ENCODE measurements at places on chromosomes 2 and 18.

DNA sequence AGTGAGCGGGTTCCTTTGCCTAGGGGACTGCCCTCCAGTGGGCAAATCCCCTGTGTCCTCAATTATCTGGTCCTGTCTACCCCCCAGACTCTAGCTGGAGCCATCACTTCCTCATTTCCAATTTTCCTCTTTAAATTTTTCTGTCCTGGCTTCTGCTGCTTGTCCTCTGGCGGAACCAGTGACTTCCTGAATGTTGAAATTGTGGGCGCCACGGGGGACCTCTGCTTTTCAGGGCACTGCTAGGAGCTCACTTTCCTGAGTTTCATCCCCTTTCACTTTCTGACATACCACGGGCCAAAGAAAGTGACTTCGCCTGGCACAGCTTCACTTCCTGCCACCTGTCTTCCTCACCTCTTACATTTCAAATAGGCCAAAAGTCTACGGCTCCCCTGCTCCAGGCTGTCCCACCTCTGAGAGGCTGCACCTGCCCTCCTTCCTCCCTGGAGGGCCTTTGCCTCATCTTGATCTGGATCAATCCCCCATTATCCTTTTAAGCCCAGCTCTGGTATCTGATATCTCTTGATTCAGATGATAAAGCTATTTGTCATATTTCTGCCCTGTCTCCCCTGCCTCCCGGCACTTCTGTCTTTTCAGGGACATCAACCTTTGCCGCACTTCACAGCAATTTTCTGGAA, 1.4 kb upstream of the MARCO start:
- DNase-seq = no peak

GRCh38 chr2:127117603-127118002, 10.6 kb upstream of the BIN1 start:
- no peak for DNase-seq

GRCh38 chr2:71991397-71991796, 156.3 kb downstream of the CYP26B1 start:
- DNase-seq = no peak

GRCh38 chr2:33406622-33407021, 69.8 kb upstream of the RASGRP3 start:
- DNase-seq = no peak

DNA sequence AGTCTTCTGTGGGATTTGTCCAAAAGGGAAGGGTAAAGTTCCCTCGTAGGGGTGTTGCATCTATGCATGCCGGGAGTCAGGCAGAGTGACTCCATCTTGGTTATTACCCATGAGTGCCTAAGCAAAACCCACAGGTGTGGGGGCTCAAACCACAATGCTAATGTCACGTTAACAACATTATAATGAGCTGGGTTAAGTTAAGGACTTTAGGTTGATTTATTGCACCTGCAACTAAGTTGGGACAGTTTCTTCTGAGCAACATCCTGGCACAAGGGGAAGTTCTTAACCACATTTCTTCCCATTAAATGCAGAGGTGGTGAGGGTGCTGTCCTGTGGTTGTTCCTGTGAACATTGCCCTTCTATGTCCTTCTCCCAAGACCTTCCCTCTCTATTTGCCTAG, 1596.8 kb upstream of the SLC39A10 start:
- DNase-seq = no peak

DNA sequence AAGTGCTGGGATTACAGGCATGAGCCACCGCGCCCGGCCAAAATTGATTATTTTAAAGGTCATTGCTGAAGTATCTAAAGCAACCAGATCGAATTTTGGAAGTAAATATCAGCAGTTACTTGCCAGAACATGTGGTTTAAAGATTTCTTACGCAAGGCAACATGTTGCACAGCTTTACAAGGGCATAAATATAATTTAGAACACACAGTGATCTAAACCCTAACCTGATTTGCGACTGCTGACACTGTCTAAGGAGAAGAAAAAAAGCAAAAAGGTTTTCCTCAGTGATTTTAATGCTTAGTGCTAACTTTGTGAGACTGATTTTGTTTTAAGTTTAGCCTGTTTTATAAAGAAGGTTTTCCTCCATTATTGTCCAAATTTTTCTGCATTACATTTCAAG, 569.9 kb upstream of the LINC00305 start:
- no peak for DNase-seq

DNA sequence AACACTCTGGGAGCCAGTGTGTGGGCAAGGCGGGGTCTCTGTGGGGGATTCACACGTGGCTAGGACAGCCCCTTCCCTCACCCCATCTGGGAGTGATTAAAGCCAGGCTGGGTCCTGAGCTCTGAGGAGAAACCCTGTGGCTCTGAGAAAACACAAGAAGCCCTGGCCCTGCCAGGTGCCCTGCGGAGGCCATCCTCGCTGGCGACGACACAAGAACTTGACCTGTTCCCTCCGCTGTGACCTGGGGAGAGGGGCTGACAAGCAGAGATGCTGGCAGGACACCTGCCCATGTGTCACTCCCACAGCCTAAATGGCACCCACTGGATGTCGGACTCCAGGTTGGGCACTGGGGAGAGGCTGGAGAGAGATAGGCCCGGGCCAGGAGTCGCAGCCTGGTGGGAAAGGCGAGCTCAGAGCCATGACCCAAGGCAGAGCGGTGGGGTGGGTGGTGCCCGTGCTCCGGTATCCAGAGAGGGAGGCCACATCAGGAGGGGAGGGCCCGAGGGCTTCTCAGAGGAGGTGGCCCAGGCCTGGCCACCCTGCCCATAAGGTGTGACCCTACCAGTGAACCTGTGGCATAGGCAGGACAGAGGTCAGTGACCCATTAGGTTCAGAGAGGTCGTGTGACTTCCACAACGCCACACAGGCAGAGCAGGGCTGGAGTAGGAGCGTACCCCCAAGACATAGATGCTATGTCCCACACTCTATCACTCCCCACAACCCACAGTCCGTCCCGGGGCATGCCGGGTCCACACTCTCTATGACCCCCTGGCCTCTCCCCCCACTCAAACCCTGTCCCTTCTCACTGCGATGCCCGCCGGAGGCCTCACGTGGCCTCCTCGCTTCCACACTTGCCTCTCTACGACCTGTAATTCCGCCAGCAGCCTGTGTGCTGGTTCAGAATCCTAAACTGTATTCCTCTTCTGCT, 59.4 kb upstream of the HPCAL1 start:
- no peak for DNase-seq

GRCh38 chr2:164242409-164242808, 378.9 kb downstream of the GRB14 start:
- DNase-seq = no peak

- DNase-seq = no peak
Observed at GRCh38 chr2:198374375-198375082, 570.1 kb downstream of the PLCL1 start.

- DNase-seq = no peak
Observed at GRCh38 chr18:3651266-3651665, 201.3 kb downstream of the TGIF1 start.

- no peak for DNase-seq
Observed at GRCh38 chr18:22846088-22846683, 86.9 kb upstream of the RBBP8 start.

DNA sequence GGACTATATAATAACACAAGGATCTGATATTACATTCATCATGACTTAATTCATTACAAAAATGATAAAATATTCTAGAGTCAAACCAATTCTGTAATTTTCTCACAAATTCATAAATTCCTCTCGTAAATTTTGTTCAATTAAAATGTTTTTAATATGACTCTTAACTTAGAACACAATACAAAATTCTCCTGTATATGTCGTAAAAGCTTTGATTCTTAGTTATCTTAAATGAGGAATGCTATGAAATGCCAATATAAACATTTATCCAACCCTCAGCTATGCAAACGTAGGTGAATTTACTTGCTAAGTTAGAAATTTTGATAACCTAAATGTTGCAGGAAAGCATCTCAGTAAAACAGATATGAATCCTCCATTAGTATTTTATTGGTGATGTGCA, 28.9 kb downstream of the ARHGAP15 start:
- no peak for DNase-seq

- no peak for DNase-seq
Observed at GRCh38 chr2:99678625-99679024, 188.8 kb upstream of the REV1 start.

GRCh38 chr18:5197461-5197860, 404 bp upstream of the AKAIN1 start:
- DNase-seq = no peak

DNA sequence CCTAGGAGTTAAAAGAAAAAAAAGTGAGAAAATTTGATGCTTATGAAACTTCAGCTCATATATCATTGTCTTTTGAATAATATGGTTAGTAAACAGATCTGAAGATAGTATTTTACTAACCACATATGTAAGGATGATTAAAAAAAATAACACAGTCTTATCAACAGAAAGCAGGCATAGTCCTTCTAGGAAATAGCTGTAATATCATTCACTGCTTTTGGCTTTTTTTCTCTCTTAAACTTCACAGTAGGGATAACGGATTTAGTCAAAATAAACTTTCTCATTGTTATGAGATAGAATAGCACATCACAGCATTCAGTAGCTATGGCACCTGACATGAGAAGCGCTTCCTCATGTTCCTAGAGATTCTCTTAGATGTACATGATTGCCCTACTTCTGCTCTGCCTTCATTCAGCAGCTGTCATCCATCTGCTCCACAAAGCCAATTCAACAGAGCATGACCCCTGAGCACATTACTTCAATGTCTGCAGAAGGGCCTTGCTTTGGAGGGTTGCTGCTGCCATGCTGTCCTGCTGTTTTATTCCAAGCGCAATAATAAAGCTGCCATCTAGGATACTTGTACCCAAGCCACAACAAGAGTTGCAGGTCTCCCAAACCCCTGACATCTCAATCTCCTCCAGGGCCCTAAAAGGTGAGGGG, 67.0 kb downstream of the TTC21B start:
- no peak for DNase-seq

DNA sequence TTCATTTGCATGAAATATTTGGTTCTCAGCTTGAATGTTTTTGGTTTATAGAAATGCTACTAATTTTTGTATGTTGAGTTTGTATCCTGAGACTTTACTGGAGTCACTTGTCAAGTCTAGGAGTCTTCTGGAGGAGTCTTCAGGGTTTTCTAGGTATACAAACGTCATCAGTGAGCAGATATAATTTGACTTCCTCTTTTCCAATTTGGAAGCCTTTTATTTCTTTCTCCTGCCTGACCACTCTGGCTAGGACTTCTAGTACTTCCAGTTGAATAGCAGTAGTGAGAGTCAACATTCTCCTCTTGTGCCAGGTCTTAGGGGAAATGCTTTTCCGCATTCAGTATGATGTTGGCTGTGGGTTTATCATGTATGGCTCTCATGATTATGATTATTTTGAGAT, 55.4 kb upstream of the THUMPD2 start:
- no peak for DNase-seq

- DNase-seq = no peak
Observed at GRCh38 chr2:134193006-134193405, 60.9 kb upstream of the MGAT5 start.

DNA sequence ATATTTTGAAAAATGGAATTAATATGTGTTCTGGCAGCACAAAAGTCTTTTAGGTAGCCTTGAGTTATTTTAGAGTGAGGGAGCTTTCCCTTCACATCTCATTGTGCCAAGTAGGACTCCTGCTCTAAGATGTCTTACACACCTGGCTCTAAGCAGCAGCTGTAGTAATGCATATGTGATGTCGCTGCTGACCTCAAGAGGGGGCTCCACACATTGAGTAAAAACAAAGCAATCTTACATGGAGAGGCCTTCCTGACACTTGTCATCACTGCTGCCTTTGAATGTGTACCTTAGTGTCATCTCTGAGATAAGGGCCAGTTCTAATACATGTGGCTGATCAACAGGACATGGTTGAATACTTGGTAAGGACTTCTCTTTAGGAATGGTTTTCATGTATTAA, 75.8 kb downstream of the ACTR3 start:
- no peak for DNase-seq

All from stimulated activated CD8-positive, alpha-beta memory T cell treated with anti-CD3 and anti-CD28 coated beads, Interleukin-2, amount 100 ng/mL, for 48 hours (primary cell).